ENCODE measurements at places on chromosomes 11 and 22. TPM values are rescaled to one million over a fixed set of nuclear protein-coding genes. Genes with fewer than 3 reads are reported as not detected.

The KRTAP5-9 gene
- not detected for total RNA-seq

The ARRB1 gene
- total RNA-seq, result 19.3 TPM

The CATSPER1 gene
- total RNA-seq, result 0.78 TPM

The PRG2 gene
- total RNA-seq, result 0.18 TPM

The PRRG4 gene
- total RNA-seq, result 1.1 TPM

The IGLL1 gene
- total RNA-seq, result 0.21 TPM

The ST14 gene
- total RNA-seq, result 0.14 TPM

The NFRKB gene
- total RNA-seq, result 42.6 TPM

The XBP1 gene
- total RNA-seq, result 152 TPM

The TMPRSS4 gene
- not detected for total RNA-seq

The PNPLA5 gene
- not detected for total RNA-seq
